ENCODE measurements at places on chromosomes 5 and 9. TPM values are rescaled to one million over a fixed set of nuclear protein-coding genes. Genes with fewer than 3 reads are reported as not detected.

DDX4 gene
- 0.19 TPM for total RNA-seq

DNA sequence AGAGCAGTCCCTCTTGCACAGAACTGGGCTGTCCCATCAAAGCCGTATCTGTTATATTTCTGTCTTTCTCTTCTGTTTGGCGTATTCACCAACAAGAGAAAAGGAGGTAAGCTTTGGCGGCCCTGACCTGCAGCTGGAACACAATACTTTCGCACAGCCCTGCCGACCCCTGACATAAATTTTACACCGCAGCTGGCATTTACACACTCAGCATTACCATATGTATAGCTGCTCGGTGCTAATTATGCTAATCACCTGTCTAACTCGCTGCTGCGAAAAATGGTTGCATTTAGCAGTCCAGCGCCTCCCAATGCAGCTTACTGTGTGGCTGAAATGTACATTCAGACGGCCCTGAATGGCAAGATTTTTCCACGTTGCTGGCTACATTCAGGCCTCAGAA, 20.8 kb downstream of the PTCH1 start:
- peaks cover 28% of the 10 kb centered on the region for H3K27me3 ChIP-seq
- no peaks in the 10 kb centered on the region for H3K36me3 ChIP-seq
- H3K27ac ChIP-seq, result no peak overlapping the region
- DNase-seq, result no peak
- no peak overlapping the region for H3K4me3 ChIP-seq

OR1Q1 gene
- total RNA-seq, result not detected

GRCh38 chr5:1442222-1443145, 2.8 kb downstream of the SLC6A3 start:
- H3K27me3 ChIP-seq, result peaks cover 28% of the 10 kb centered on the region
- no peak overlapping the region for H3K27ac ChIP-seq
- no peak for DNase-seq
- H3K4me1 ChIP-seq, result no peaks in the 10 kb centered on the region
- H3K36me3 ChIP-seq, result no peaks in the 10 kb centered on the region

DNA sequence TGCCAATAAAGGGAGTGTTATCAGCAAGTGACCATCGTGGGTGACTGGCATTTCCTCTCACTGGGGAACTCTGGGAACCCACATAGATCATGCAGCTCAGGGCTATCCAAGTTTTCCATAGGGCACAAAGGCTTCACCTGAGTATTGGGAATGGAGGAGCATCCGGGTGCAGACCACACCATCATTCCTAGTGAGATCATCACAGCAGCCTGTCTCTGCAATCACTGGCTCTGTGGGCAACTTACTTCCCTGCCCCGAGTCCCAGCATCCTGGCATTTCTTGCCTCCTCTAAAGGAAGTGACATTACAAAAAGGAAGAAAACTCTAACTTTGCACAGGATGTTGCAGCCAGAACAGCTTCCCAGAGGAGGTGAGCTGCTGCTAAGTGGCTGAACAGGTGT, 80.6 kb upstream of the SHB start:
- no peak overlapping the region for H3K27ac ChIP-seq
- DNase-seq, result no peak
- no peaks in the 10 kb centered on the region for H3K36me3 ChIP-seq
- no peaks in the 10 kb centered on the region for H3K4me1 ChIP-seq

FAM169A gene
- 2.6 TPM for total RNA-seq

GRCh38 chr5:39236718-39237117, 17.4 kb upstream of the FYB1 start:
- no peak for DNase-seq
- H3K4me1 ChIP-seq, result peaks cover 8% of the 10 kb centered on the region
- H3K27ac ChIP-seq, result no peak overlapping the region
- H3K4me3 ChIP-seq, result no peak overlapping the region
- no peaks in the 10 kb centered on the region for H3K27me3 ChIP-seq

C9orf153 gene
- 0.33 TPM for total RNA-seq

DNA sequence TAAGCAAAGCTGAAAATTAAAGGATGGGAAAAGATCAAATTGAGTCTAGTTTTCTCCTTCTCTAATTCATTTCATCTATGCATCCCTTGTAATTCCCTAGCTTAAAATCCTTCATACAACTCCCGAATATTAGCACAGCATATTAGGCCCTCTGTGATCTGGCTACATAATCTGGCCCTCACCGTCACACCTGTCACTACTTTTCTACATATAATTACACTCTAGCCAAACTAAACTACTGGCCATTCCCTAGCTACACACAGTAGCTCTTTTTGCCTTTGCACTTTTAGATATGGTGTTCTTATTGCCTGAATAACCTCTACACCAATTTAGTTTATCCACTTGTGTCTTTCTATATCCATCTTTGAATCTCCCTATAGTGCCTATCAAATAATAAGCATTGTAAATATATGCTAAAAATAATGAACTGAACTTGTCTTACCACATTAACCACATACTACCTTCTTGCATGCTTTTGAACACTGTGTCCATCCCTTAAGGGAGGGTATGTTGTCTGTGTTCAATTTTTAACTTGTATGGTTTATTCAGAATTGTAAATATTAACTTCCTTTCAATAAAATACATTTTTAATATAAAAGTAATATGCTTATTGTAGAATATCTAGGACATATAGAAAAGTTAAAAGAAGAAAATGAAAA, 15.9 kb downstream of the RANBP6 start:
- no peaks in the 10 kb centered on the region for H3K27me3 ChIP-seq
- no peak for DNase-seq
- H3K27ac ChIP-seq, result no peak overlapping the region

DNA sequence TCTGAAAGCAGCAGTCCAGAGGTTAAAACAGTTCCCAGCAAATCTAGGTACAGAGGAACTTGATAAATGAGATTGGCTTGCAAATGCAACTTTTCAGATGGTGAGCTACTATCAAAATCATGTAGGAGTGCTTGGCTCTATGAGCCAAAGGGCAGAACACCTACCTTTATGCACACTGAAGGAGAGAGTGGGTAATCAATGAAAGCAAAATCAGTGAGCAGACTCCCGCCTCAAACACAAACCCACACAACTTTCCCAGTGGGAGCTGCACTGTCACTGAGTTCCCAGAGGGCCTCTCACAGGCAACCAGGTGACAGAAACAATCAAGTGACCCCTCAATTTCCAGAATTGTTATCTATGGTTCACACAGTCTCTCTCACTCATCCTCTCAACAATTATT, 8.5 kb downstream of the ARL15 start:
- H3K36me3 ChIP-seq, result no peaks in the 10 kb centered on the region
- H3K4me1 ChIP-seq, result peaks cover 14% of the 10 kb centered on the region
- DNase-seq, result no peak
- H3K27ac ChIP-seq, result no peak overlapping the region
- H3K4me3 ChIP-seq, result no peak overlapping the region
- no peaks in the 10 kb centered on the region for H3K27me3 ChIP-seq

GRCh38 chr5:131224387-131225201, 39.3 kb upstream of the CDC42SE2 start:
- H3K27me3 ChIP-seq, result no peaks in the 10 kb centered on the region
- H3K36me3 ChIP-seq, result peaks cover 2% of the 10 kb centered on the region
- peak; percentile 59 for DNase-seq
- H3K4me1 ChIP-seq, result peaks cover 5% of the 10 kb centered on the region
- H3K4me3 ChIP-seq, result no peak overlapping the region
- H3K27ac ChIP-seq, result no peak overlapping the region

DNA sequence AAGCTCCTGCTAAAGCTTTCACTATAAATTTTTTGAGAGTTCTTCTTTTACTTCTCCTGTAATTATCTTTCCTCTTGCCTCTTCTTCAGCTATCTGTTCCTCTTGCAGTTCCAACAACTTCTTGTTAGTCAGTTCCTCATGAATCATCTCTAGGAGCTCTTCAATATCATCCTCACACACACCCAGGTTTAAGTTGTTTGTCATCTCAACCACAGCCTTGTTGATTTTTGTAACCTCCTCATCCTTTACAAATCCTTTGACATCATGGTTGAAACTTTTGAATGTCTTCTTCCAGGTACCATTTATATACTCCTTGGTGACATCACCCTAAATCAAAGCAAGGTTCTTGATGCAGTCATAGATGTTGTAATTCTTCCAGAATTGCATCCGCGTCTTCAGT, 106.3 kb upstream of the MAMDC2 start:
- no peaks in the 10 kb centered on the region for H3K36me3 ChIP-seq
- H3K4me3 ChIP-seq, result no peak overlapping the region
- no peak overlapping the region for H3K27ac ChIP-seq

ARAP3 gene
- 10.9 TPM for total RNA-seq

AFAP1L1 gene
- not detected for total RNA-seq

FAM78A gene
- total RNA-seq, result 51.6 TPM

Data from activated CD4-positive, alpha-beta T cell treated with anti-CD3 and anti-CD28 coated beads, Interleukin-2, amount 10 ng/mL, durations not matched to agents 24 days and 14 days (primary cell).